Activated T-helper 1 cell treated with anti-CD3 and anti-CD28 coated beads, Interleukin-2, amount 50 U/mL, for 16 hours (primary cell): ENCODE measurements at places on chromosomes 1 and 21.

- no peak for DNase-seq
Observed at GRCh38 chr1:214957330-214958137, 125.0 kb upstream of the KCNK2 start.

DNA sequence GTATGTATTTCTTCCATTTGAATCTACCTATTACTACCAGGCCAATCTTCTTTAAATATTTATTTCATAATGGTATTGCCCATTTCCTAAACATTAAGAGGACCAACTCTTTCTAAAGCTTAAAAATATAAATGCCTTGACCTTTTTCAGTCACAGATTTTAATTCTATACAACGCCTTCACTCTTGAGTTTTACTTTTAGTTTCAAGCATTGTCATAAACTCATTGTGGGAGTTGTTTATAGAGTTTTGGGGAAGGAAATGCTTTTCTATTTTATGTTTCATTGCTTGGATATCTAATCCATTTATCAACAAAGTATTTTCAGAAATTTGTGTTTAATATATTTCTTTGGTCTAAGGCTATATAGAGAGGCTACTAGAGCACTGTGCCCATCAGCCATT lies 155.8 kb downstream of the DPYD start:
- DNase-seq: no peak

DNA sequence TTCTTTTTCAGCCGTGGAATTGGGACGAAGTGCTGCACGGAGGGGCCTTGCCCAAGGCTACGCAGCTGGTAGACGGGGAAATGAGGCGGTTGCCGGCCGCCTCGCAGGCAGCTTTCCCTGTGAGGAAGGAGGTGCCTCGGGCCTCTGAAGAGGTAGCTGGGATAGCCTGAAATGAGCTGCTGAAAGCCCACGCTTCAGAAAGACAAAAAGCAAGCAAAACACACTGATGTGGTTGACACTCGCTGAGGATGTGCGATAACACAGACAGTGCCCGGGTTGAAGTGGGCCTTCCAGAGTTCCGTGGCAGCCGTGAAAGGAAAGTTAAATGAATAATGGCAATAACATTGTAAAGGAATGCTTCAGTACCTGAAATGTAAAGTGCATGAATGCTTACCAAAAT lies 47.2 kb downstream of the S1PR1 start:
- DNase-seq: peak; percentile 17

- no peak for DNase-seq
Observed at GRCh38 chr1:99281105-99281504, 16.8 kb downstream of the PLPPR4 start.
